ENCODE measurements at places on chromosomes 3 and 15. TPM values are rescaled to one million over a fixed set of nuclear protein-coding genes. Genes with fewer than 3 reads are reported as not detected.
A peak's percentile ranks its signal among the peaks of the same experiment; 100 is the strongest.

The DISP2 gene
- 30.9 TPM for total RNA-seq

The PCSK6 gene
- total RNA-seq, result 23.0 TPM

DNA sequence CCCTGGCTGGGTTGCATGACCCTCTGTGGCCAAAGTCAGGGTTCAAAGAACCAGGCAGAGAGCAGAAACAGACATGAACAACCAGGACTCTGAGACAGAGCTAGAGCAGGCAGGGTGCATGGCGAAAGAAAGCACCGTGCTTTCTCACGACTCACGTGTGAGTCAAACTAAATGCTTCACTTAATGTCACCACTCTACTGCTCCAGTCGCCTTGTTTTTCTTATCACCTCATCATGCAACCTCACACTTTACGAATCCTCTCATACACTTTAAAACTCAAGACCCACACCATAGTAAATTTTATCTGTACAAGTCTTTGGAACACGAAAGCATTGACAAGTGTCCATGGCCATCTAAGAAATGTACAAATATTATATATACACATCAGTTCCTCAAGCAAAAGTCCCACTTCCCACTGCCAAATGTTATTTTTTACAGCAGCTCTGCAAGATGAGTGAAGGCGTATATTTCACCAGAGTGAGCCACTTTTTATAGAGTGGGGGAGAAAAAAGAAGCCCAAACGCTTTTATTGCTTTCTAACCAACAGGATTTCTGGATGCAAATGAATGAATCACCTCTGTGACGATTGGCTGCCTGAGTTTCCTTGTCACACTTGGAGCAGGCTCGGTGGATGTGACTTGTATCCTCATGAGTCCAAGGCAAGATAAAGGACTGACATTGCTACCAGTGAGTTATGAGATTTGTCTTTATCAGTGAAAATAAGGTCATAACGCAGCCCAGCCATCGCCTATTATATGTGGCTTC lies 16.0 kb upstream of the MEGF11 start:
- no peak for DNase-seq

GRCh38 chr3:177554895-177555759 lies 357.8 kb upstream of the TBL1XR1 start:
- peak; percentile 34 for DNase-seq

- no peak for DNase-seq
Measured at GRCh38 chr3:27431116-27431515, 53.1 kb downstream of the SLC4A7 start.

- DNase-seq, result no peak
Measured at GRCh38 chr3:185559706-185560090, 7.3 kb upstream of the LIPH start.

DNA sequence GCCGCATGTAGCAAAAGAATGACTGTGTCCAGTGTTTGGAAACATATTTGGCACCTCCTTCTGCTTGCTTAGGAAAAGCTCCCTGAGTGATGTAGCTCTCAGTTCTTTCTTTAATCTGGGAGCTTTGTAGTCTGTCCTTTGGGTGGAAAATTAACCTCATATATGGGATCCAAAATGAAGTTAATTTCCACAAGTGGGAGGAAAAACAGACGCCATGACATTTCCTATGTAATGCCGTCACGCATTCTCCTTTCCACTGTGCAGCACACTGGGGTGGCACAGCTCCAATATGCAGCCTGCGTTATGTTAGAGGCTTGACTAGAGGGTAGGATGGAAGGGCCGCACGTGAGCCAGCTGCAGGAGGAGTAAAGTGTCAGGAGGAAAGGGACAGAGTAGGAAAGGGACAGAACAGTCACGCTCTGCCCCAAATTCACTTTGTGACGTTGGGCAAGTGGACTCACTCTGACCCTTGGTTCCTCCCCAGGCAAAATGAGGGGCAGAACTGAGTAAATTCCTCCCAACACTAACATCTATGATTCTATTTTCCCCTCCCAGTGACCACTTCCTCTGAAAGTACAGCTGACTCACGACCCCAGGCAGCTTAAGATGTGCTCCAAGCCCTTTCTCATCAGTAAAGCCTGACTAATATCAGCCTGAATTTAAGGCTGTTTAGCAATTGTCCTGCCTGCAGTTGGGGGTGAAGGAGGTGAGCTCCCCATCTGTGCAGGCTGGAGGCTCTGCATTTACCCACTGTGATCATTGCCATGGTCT lies 176.5 kb upstream of the PFN2 start:
- no peak for DNase-seq

DNA sequence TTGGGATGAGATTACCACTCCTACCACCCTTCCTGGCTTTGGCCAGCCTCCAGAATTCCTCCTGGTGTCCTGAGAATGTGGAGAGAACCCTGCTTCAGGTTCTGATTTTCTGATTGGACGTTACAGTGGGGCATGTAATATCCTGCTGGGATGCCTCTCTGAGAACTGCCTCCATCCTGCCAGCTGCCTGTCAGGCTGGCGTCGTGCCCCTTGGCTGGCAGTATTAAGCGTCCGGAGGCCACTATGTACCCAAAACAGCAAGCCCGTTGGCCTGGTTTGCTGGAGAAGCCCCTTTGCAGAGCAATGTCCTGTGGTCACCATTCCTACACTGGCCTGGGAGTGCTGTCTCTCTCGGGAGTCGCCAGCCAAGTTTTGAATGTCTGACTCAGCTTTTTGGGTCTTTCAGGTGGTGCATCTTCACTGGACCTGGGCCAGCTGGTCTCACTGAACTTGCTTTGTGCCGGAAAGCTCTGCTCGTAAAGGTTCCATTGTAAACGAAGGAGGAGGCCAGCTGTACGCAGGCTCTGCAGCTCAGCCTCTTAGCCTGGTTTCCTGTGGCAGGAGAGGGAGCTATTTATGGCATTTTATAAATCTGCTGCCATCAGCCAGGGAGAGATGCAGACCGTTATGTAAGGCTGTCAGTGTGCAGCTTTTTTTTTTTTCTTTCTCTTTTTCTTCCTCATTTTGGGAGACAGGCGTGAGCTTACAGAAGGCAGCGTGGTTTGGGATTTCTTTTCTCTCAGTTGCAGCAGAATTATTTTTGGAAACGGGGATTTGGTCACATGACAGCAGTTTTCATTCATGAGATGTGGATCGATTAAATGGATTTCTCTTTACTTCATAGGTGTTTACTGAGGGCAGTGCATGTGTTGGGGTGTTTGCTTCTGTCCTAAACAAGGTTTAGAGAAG lies 19.0 kb upstream of the TRAK1 start:
- DNase-seq, result peak; percentile 92
